ENCODE measurements at places on chromosomes 2 and 18. TPM values are rescaled to one million over a fixed set of nuclear protein-coding genes. Genes with fewer than 3 reads are reported as not detected.
A peak's percentile ranks its signal among the peaks of the same experiment; 100 is the strongest.

IL1RN gene
- not detected for total RNA-seq

KLHL29 gene
- total RNA-seq, result 0.31 TPM

PGAP1 gene
- 1.3 TPM for total RNA-seq

SERPINB4 gene
- total RNA-seq, result not detected

AUP1 gene
- 121 TPM for total RNA-seq

SLC9A4 gene
- total RNA-seq, result 0.22 TPM

DNA sequence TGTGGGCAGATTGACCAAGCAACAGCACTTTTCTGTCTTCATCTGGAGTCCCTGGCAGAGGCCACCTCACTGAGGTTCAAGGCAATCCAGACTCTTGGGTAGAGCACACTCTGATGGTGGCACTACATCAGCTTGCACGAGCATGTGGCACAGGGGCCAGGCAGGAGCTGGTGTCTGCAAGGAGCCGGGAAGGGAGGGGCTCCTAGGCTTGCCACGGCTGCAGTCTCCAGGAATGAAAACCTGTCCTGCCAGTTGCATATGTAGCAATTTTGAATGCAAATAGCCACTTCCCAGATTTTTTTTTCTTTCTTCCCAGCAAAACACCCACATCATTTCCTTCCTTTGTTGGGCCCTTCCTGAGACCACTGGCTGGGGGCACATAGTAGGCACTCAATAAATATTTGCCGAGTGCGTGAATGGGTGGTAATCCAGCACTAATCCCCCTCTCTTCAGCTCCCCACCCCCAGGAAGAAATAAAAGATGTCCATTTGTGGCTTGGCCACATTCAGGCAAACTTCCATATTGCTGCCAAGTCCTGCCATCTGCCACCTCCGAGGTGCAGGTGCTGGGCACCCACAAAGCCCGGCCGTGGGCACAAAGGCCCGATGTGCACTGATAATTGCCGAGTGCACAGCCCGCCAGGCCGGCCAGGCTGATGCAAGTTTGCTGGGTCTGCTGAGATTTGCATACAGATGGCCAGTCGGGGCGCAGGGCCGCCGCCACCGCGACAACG, 72.4 kb downstream of the MYCN start:
- DNase-seq, result no peak

DNA sequence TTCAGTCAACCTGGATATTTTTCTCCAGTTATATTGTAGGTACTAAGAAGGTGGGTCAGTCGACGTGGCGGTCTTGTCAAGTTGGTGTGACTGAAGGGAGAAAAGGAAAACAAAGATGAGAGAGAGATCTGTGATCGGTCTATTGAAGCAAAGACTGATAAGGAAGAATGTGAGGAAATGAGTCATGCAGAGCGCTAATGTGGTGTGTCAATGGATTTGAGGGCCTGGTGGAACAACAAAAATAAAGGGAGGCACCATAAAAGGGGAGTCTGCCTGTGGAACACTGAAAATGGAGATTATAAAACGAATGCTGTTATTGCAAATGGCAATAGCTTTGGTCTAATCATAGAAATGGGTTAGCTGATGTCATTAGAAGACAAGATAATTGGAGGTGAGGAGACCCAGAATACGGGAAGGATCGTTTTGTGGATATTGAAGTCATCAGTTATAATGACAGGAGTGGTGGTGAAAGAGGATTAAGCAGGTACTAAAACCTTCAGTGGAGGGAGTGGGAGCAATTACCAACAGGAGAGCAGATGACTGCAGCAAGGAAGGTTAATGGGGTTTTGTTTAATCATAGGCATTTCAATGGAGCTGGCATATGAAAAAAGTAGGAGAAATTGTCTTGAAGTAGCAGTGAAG, 599.1 kb upstream of the FSHR start:
- DNase-seq, result no peak

- no peak for DNase-seq
Measured at GRCh38 chr2:28869494-28870145, 489 bp downstream of the TRMT61B start.

DNA sequence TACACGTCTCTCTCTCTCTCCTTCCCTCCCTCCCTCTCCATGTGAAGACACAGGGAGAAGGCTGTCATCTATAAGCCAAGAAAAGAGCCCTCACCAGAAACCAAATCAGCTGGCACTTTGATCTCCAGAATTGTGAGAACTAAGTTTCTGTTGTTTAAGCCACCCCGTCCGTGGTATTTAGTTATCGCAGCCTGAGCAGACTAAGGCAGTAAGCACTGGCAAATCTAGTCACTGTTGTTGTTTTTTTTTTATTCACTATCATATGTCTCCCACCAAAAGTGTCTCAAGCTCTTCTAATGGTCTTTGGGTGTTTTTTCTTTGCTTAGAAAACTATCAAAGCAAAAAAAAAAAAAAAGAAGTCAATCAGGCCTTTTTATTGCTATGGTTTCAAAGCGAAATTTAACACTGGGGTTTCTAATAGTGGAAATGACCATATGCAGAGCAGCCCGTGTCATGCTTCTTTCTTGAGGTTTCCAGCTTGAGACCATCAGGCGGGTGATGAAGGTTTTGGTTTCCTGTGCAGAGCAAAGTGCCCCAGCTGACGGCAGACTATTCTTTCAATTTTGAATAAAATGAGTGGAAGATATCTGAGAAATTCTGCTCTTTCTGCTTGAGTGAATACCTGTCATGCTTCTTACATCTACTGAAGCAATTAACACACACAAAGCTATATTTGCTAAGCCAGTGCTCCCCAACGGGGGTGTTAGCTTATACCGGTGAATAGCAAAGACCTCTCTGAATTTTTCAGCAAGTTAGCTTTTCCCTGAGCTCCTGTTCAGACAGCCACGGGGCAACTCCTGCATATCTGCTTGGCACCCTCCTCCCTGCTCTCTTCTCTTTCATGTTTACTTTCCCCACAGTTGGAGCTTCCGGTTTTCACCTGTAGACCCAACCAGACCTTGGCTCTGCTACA, 394.1 kb upstream of the ATP5MC3 start:
- no peak for DNase-seq

GRCh38 chr2:236261452-236261851, 2.8 kb downstream of the ASB18 start:
- DNase-seq, result no peak

GRCh38 chr2:130920415-130921163, 83.9 kb downstream of the ARHGEF4 start:
- DNase-seq, result peak; percentile 38

DNA sequence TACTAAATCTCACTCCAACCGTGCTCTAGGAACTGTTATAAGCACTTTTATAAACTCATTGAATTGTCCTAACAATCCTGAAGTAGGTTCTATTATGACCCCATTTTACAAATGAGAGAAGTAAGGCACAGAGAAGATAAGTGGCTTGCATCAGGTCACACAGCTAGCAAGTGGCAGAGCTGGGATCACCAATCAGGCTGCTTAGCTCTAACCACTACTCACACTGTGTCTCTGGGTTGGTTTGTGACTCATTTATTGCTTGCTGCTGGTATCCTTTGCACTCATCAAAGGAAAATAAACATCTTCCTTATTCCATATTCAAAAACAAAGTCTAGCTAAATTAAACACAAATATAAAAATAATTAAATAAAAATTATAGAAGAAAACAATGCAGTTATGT, 42.5 kb upstream of the IL1R2 start:
- no peak for DNase-seq

DNA sequence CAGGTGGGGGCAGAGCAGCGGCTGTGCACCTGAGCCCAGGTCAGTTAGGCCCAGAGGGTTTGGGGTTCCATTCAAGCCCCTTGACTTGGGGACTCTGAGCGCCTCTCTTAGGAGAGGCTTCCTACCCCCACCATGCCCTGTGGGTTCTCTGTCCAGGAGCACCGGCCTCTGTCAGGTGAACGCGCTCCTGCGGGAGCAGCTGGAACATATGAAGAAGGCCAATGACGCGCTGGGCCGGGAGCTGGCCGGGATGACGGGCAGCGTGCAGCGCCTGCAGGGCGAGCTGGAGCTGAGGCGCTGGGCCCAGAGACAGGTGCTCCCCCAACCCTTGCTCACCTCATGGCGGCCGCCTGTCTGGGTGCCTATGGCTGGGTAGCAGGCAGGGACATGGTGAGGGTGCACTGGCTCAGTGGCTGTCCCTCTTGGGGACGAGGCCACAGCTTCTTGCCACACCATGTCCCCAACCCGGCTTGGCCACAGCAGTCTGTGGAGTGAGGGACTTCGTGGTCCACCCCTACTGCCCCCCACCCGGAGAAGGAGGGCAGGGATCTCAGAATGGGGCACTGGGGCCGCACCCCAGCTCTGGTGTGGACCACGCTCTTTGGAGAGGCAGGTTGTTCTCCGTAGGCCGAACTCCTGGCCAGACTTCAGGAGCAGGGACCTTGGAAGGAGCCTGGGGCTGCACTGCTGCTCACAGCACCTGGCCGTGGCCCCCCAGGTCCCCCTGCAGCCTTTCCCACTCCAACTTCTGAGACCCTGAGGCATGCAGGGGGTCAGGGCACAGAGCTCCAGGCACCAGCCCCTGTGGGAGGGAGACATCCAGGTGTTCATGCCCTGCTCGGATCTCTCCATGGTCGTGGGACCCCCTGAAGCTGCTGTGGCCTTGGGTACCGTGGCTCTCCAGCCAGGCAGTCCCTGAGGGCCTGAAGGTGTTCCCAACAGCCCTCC, 19.7 kb downstream of the CROCC2 start:
- no peak for DNase-seq

DNA sequence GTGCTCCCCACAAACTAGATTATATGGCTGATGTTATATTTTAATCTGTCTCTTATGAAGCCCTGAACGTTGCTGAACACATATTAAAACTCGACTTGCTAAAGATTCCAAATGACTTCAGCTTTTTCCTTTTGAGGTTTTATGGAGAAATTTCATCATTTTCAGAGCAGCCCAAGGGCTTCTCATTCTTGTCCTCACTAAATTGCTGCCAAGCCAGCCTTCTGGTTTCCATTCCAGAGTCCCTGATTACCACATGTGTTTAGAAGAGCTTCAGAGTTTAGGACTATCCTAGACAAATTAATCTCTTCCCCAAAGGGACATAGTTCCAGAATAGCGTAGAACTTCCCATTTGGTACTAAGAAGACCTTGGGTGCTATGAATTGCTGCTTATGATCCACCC, 77.8 kb upstream of the CCDC195 start:
- no peak for DNase-seq
